ENCODE measurements at places on chromosomes 13 and 19.

GRCh38 chr19:49210108-49210900, 52.7 kb downstream of the TRPM4 start:
- DNase-seq = no peak

DNA sequence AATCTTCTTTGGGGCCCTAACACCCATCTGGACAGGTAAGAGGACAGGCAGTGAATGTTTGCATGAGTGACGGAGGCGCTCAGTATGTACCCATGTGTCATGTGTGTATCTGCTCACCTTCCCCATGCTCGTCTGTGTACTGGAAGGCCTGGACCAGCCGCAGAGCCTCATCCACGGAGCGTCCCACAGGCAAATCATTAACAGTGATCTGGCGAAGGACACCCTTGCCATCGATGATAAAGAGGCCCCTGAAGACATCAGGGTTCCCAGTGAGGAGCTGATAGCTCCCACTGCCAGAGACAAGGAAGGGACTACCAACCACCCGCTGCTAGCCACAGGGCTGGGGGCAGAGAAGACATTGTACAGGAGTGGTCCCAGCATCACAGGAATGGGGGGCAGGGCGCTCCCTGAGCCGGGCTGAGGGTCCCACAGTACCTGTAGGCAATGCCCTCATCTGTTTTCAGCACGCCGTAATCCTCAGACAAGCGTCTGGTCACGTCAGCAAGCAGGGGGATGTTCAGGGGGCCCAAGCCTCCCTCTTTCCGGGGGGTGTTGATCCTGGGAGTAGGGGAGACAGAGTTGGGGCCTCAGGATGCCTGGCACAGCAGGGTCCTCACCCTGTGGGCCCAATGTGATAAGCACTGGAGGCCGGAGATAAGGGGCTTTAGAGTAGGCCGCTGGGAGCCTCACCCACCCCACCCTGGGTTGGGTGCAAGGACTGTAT, 1.7 kb downstream of the PRDX2 start:
- DNase-seq = no peak

GRCh38 chr13:40394304-40394985, 272.0 kb downstream of the FOXO1 start:
- DNase-seq = no peak

DNA sequence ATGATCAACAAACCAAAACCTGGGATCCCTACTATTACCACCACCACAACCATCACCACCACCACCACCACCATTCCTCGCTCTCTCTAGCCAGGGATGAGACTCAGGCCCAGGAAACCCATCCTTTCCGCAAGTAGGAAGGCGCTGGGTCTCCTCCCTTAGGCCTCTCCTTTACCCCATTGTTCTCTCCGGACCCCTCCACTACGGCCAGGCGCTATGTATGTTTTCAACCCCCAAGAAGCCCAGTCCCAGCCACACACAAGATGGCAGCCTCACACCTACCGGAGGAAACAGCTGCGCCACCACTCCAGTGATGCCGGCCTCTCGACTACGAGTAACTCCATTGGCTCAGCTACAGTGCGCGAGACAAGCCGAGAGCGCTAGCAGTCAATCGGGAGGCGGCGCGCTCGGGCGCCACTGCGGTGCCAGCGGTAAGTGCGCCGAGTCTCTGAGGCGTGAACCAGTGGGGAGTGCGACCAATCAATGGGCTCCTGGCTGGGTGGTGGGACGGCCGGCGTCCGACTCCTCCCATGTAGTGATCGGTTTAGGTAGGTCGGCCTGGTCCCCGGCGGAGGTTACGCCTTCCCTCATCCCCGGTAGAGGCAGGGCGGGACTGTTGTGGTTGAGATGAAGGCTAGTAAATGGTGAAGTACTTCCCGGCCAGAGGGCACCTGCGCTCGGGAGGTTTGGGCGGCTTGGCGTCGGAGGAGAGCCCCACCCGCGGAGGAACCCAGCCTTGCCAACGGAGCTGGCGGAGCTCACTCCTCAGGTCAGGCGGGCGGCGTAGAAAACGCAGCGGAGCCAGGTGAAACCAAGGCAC, at the start of the genes CAB39L and SETDB2:
CAB39L (minus strand) TSS at position 361 of the 820 bp plus-strand sequence. CDS start 61,154 bp downstream, outside the sequence.
SETDB2 (plus strand) TSS at position 571 of the 820 bp plus-strand sequence. CDS start 7,620 bp downstream, outside the sequence.
- peak; percentile 99 for DNase-seq

- no peak for DNase-seq
Measured at GRCh38 chr19:31983647-31984046, 361.8 kb upstream of the ZNF507 start.

DNA sequence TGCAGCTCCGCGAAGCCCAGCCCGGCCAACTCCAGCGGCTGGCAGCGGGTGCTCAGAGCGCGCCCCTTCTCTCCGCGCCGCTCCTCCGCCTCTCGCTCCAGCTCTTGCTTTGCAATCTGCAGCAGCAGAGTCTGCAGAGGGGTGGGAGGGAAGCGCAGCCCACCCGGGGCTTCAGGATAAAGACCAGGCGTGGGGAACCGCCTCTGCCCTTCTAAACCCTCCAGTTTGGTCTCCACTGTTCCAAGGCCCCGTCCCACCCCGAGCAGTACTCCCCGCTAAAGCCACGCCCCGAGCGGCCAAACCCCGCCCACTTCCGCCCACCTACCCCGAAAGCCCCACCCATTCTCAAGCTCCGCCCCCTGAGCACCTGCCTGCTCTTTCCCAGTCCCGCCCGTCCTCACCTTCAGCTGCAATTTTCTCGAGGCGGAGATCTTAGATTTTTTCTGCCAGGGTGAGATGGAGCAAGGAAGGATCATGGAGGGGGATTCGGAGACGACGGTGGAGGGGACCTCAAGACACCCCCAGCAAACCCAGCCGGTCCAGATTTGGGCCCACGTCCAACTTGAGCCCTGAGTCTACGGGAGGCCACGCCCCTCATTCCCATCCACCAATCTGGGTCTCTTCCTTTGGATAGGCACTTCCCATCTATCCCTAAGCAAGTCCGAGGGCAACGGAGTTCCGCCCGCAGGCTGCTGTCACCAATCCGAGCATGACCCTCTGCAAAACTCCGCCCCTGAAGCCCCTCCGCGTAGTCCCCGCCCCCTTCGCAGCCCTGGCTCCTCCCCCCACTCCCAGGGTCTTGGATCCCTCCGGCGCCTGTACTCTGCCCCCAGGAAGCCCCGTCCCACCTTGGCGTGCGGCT, 1.1 kb downstream of the TNNI3 start:
- DNase-seq = peak; percentile 96

GRCh38 chr13:67821606-67822005, 591.5 kb upstream of the PCDH9 start:
- DNase-seq = no peak

GRCh38 chr19:8244442-8244841, 35.3 kb downstream of the CERS4 start:
- DNase-seq = no peak

GRCh38 chr13:22648320-22648801, 532.4 kb upstream of the SGCG start:
- DNase-seq = no peak

GRCh38 chr13:26062853-26063444, 11.1 kb upstream of the SHISA2 start:
- peak; percentile 33 for DNase-seq

DNA sequence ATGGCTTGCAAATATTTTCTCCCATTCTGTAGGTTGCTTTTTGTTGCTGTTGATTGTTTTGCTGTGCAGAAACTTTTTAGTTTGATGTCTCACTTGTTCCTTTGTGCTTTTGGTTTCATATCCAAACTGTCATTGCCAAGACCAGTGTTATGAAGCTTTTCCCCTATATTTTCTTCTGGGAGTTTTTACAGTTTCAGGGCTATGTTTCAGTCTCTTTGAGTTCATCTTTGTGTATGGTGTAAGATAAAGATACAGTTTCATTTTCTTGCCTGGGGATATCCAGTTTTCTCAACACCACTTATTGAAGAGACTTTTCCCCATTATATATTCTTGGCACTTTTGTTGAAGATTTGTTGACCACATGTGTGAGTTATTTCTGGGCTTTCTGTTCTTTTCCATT, 139.9 kb downstream of the MRPL57 start:
- no peak for DNase-seq

DNA sequence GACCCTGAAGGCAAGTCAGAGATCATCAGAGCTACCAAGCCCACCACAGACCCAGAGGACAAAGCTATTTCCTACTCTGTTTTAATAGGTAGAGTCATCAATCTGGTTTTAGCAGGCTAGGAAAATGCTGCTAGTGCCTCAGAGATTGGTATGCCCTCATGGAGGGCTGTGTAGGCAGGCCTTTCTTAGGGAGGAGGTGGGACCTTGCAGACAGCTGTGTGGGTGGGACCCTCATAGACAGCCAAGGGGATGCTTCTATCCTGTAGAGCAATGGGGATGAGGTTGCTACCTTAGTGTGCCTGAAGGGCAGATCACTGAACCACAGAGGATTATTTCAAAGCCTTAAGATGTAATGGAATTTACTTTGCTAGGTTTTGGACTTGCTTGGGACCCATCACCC, 534.9 kb upstream of the KLF12 start:
- DNase-seq = no peak

- no peak for DNase-seq
Measured at GRCh38 chr19:35793381-35794165, 18.2 kb downstream of the ARHGAP33 start.

All from NCI-H1417 (cell line).